ENCODE measurements at places on chromosomes 1 and 21.

DNA sequence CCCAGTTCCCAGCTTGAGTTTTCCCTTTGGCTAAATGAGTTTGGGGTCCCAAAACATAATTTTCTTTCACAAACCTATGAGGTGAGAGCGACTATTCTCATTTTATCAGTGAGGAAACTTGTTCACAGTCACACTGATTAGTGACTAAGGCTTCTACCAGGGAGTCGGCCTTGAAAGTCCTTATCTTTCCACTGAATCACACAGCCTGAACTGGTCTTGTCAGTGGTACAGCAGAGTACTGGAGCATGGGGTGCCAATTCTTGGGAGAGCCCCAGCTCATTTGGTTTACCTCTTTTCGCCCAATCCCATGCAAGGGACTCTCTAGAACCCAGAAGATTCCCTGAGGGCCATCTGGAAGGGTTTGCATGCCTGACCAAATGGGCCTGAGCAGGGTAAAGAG lies 16.9 kb downstream of the HSD3B2 start:
- no peak for DNase-seq

GRCh38 chr21:39390212-39390765 lies 41.4 kb upstream of the HMGN1 start:
- DNase-seq = no peak

- no peak for DNase-seq
These were observed 1.4 kb downstream of the FOXD2 start for GRCh38 chr1:47439017-47439818.

DNA sequence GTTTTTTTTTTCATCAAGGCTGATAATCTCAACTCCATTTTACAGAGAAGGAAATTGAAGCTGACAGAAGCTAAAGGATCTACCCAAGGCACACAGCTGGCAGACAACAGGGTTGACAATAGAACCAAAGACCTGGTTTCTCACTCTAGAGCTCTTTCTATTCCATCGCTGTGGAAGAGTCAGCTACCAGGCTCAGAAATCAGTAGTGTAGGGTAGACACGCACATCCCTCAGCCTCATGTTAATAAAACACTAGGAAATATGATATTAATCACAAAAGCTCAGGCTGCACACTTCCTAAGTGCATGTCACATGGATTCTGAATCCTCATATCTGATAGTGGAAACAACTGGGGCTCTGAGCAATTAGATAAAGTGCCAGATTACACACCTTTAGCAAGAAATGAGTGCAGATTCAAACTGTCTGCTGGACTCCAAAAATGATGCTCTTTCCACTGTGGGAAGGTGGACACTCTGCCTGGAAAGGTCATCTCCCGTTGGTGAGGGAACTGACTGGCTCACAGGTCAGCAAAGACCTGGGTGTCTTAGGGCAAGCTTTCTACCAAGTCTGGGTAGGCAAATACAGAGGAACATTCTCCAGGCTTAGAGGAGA lies 139.1 kb downstream of the TGFBR3 start:
- no peak for DNase-seq

DNA sequence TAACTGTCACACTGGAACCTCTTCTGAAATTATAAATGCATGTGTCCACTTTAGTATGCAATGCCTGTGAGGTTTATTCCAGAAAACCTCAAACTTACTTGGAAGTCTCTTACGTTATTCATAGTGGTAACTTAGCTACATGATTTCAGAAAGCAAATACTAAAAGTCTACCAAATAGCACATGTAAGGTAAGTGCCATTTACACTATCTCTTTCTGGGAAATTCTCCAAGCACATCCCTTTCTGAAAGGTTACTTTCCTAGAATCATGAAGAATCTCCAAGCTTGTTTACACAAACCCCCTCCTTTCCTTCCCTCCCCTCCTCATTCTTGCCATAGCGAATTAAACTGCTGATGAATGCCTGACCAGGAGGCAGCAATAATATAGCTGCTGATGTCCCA lies 42.5 kb downstream of the RAB3GAP2 start:
- no peak for DNase-seq

GRCh38 chr1:205528887-205529825 lies 24.7 kb downstream of the CDK18 start:
- peak; percentile 91 for DNase-seq

GRCh38 chr1:163093169-163093568 lies 24.0 kb downstream of the RGS4 start:
- DNase-seq = no peak

GRCh38 chr1:170126696-170127095 lies 19.1 kb upstream of the NTMT2 start:
- no peak for DNase-seq

DNA sequence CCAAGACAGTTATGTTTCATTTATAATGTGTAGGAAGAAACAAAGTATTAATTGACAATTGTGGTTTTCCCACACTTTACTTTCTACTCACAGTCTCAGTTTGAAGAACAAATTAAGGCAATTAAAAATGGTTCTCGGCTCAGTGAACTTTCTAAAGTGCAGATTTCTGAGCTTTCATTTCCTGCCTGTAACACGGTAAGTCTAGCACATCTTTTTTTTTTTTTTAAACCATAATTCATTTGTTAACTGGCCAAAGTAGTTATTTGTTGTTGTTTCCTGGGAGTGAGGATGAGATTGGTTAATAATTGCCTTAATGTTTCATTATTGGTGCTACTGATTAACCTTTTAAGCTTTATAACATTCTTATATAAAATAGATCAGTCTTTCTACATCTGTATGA lies 75.1 kb downstream of the VPS26C start:
- no peak for DNase-seq

DNA sequence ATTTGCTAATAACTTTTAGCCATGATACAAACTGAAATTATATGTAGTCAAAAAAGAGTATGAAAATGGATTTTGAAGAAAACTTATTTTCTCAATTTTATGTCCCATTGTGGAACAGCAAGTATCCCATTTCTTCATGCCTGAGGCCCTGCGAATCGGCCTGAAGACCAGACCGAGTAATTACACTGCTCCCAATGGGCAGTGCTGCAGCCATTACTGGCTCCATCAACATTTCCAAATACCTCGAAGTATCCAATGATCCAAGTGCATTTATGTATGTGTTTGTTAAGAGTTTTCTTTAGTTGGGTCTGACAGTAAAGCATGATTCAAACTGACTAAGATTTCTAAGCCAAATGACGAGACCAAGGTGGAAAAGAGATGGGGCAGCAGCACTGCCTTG lies 44.4 kb downstream of the HSF2BP start:
- no peak for DNase-seq

DNA sequence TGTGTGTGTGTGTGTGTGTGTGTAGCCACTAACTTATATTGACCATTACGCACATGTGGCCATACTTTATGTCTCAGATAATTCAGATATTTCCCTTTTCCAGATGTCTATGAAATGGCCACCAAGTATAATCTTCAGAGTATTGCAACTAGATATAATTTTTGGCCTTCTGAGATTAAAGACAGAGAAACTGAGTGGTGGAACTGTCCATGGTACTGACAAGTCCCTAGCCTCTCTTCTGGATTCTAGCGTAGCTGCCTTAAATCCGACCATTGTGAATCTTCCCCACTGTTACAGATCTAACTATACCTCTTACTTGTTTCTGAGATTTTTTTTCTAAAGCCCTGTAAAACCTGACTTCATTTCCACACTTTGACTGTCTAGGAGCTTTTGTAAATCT lies 100.0 kb upstream of the SERTAD4 start:
- no peak for DNase-seq

GRCh38 chr1:205298191-205298994 lies 23.2 kb downstream of the NUAK2 start:
- DNase-seq = no peak

DNA sequence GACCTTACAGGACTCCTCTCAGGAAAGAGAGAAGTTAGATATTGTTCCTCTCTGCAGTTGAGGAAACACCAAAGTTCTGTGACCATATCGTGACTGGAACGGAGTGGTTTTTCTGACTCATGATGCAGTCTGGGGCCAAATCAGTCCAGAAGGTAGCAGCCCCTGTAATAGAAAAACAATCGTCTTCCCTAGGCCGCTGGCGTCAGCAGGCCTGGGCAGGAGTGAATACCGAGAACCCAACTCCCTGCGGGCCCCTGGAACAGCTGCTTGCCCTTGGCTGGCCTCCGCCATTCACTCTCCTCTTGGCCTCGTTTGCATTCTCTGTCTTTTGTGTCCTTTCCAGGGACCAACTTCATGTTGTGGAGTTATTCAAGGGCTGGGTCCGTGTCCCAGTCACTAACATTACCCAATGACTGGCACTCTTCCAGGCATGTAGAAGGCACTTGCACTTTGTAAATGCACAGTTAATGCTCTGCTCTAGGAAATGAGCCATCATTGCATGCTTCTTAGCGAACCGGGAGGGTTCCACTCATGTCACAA lies 10.9 kb upstream of the CD101 start:
- DNase-seq = peak; percentile 90

DNA sequence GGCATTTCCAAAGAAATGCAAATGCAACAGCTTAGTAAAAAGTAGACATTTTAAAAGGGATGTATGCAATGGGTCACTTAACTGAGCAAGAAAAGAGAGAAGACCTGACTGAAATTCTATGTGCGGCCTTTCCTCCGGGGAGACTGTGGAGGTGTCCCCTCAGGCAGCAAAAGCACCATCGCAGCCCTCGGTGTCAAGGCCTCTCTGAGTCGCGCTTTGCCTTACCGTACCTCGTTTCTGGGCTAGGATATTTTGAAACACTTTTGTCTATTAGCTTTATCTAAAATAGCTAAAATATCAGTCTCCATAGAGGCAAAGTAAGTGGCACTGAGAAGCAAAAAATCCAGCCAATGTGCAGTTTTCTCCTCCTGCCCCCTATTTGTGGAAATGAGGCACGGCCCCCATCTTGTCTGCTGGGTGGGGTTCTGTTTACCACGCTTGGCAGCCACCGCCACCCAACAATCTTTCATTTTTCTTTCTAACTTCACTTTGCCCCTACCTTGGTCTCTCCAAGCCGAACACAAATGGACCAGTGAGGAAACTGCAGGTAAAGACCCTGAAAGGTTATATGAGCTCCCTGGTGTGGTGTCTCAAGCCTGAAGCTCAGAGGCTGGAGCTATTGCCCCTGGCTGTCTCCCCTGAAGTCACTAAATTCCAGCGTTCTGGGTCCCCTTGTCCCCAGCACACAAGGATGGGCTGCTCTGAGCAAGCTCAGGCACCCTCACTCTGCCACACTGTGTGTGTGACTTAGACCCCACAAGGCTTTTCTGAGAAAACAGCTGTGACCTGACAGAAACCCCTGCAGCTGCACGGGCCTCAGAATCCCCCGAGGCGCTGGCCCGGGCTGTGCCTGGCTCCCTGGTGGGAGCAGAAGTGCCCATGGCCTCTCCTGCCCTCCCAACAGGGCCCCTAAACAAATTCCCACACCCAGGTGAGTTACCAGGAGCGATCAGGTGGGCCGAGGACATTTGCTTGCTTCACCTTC lies 1.6 kb downstream of the CD247 start:
- DNase-seq = no peak

- DNase-seq = no peak
These were observed 108.8 kb downstream of the SYF2 start for GRCh38 chr1:25123551-25123950.

DNA sequence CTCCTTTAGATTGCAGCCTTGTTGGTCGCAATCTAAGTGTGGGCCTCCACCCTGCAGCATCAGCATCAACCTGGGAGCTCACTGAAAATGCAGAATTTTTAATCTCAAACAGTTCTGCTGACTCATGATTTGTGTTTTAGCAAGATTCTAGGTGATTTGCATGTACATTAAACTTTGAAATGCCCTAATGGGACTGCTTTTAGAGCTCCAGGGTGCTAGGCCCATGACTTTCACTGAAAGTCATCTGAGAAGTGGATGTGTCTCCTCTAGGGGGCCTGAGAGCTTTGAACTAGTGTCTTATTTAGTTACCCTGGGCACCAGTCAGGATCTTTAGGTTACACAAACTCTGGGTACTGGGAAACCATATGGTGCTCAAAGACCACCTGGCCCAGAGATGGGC lies 9.0 kb downstream of the TRIM67 start:
- no peak for DNase-seq

GRCh38 chr1:84940481-84940880 lies 47.5 kb upstream of the LPAR3 start:
- DNase-seq = no peak

DNA sequence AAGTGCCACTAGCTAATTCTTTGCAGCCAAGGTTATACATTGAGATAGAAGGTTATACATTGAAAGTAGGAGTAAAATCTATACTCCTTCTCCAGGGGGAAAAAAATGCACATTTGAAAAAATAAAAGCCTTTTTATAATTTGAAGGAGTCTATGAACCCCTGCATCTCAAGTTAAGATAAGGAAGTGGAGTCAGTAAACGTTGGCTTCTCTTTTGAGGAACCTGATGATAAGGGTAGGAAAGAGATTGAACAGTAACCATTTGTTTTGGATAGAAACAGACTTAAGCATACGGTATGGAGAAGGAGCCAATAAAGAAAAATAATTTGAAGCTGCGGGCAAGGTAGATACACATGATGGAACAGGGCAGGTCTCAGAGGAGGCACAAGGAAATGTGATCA lies 64.1 kb downstream of the RPAP2 start:
- no peak for DNase-seq

- no peak for DNase-seq
These were observed 19.5 kb upstream of the RNF19B start for GRCh38 chr1:32984090-32984454.

DNA sequence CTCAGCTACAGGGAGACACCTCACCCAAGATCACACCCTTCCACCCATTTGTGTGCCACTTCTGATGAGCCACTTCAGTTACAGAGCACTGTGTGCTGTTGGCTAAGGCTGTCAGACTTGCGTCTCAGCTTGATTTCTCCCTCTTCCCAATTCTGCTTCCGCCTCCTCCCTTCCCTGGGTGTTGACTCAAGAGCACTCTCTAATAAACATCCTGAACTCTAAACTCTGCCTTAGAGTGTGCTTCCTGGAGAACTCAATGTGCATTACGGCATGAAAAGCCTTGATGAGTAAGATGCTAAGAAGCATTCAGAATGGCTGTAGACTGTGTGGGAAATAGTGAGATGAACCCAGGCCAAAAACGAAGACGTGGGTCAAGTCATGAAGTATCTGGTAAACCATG lies 54.9 kb upstream of the S1PR1 start:
- no peak for DNase-seq

DNA sequence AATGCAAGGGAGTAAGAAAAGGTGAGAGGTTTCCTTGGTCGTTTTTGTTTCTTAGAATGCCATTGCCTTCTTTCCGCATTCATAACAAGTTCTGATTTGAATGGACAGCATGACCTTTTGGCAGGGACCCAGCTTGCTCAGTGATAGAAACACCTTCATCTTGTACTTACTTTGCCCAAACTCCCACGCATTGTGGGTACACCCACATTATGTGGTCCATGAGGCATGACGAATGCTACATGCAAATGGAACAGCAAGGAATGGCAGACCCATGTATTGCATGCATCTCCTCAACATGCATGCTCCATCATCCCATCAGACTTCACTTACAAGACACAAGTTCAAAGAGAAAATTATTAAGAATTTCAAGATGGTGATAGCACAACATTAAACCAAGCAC lies 102.8 kb downstream of the CDC7 start:
- no peak for DNase-seq

GRCh38 chr1:55463814-55464475 lies 248.8 kb upstream of the USP24 start:
- DNase-seq = no peak

- DNase-seq = no peak
These were observed 67.4 kb upstream of the HP1BP3 start for GRCh38 chr1:20854529-20854928.
